ENCODE measurements at places on chromosomes 13 and 19.

- DNase-seq = no peak
These were observed 233.8 kb upstream of the PRR20A start for GRCh38 chr13:56906909-56907308.

DNA sequence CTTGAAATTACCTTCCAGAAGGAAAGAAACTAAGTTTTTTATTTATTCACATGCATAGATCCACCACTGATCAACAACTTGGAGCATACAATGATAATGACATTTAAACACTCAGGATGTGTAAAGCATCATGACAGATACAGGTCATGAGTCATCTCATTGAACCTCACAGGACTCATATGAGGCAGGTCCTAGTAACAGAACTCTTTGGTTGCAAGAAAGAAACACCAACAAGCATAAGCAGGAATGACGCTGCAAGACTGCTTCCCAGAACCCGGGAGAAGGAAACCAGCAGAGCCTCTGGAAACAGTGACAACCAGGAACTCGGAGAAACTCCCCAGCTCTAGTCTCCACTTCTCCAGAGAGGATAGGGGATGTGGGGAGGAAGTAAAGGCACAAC lies 60.8 kb upstream of the IPO5 start:
- peak; percentile 60 for DNase-seq

- DNase-seq = no peak
These were observed 126.2 kb downstream of the LMO7 start for GRCh38 chr13:75762076-75762937.

- DNase-seq = peak; percentile 51
These were observed 712 bp downstream of the BBC3 start for GRCh38 chr19:47230054-47230920.

DNA sequence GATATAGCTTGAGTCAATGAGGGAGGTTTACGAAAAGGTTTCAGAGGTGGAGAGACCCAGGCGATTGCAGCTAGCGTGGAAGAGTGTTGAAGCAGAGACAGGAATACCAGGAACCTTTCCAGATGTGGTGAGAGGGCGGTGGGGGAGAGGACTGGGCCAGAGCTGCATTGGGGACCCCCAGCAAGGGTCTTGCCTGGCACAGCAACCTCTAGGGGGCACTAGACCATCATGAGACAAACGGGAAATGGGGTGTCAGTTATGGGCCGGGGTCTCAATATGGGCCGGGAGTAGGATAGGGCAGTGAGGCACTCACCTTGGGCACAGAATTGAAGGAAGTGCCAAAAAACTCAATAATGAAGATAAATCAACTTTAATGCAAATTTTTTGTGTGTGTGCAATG lies 2.1 kb upstream of the LRP3 start:
- DNase-seq = no peak

DNA sequence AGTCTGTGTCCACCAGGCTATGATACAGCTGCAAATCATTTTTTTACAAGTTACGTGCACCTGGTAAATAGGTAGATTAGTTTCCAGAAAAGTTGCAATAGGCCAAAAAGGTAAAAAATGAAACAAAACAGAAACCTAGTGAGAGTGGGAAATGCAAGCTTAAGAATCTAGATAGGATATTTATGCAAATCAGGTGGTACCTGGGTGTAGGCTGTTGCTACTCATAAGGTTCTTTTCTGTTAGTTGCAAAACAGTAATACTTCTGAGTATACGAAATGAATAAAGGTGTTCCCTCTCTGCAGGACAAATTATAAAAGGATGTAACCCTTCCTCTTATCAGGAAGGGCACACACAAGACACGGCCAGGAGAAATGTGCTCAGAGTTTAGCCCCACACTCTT lies 97.9 kb downstream of the UGGT2 start:
- no peak for DNase-seq

GRCh38 chr13:35808846-35809245 lies 322.3 kb downstream of the DCLK1 start:
- DNase-seq = no peak

- no peak for DNase-seq
These were observed 6.9 kb downstream of the ZNF787 start for GRCh38 chr19:56114051-56114777.
